Fibroblast of skin of right quadriceps (primary cell): ENCODE measurements at places on chromosomes 7 and 10.

DNA sequence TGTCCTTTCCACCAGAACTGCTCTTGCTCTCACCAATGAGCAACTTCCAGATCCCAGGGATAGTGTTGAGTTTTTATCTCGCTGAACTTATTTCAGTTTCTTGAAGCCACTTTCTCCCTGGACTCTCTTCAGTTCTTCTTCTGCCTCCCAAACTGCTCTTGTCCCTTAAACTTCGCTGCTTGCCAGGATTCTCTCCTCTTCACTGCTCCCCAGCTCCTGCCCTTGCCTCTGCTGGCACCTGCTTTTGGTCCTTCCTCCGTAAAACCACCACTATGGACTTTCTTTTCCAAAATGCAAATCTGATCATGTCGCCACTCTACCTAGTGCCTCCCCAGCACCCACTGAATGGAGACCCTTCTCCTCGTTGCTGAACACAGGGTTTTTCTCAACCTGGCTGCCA is 92.8 kb upstream of the PALS2 start:
- DNase-seq, result no peak

- DNase-seq, result no peak
These were observed 570.8 kb upstream of the MGMT start for GRCh38 chr10:128896116-128896795.

DNA sequence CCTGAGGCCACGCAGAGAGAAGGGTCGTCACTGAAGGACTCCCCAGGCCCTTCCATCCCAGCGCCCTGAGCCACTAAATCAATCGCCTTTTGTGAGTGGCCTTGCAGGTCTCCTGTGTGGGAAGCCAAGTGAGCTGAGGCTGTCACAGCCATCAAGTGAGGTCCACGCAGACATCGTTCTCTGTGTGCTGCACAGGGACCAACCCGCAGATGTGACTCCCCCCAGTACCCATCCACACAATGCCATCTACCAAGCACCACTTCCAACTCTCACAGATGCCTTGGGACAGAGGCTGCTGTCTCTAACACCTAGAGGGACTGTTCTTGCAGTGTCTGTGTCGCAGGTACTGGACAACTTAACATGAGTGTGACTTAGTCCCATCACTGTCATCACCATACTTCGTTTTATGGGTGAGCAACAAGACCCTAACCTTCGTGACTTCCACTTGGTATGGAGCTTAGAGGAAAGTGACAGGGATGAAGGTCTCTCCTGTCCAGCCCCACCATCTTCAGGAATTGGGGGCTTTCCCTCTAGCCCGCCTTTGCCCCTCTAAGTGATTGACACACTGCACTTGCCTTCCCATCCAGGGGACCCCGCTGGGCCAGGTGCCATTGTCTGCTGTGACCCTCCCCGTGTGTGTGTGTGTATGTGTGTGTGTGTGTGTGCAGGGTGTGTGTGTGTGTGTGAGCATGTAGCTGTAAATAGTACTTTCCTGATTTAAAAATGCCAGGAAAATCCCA is 51.4 kb upstream of the TMEM72 start:
- no peak for DNase-seq

- DNase-seq, result no peak
These were observed 10.4 kb upstream of the AOAH start for GRCh38 chr7:36734731-36735130.

GRCh38 chr7:158587162-158588084 is at the start of gene PTPRN2:
TSS of gene PTPRN2 (minus strand) at chr7:158587823.
- peak; percentile 44 for DNase-seq

DNA sequence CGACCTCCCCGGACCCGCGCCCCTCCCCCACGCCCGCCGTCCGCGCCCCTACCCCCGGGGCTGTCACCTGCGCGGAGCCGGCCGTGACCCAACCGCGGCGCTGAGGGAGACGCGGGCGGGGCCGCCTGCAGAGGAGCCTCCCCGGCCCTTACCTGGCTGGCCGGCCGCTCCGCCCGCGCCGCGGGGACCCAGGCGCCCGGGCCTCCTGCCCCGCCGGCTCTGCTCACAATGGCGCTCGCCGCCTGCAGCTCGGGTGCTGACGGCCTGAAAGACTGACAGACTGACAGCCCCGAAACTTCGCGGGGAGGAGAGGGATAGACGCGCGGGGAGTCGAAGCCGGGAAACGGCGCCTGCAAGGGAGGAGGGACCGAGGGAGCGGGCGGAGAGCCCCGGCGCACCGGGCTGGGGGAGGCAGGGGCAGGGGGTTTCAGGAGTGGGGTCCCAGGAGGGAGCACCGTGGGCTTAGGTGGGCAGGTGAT is 393 bp downstream of the ZNF467 start:
- DNase-seq, result no peak

DNA sequence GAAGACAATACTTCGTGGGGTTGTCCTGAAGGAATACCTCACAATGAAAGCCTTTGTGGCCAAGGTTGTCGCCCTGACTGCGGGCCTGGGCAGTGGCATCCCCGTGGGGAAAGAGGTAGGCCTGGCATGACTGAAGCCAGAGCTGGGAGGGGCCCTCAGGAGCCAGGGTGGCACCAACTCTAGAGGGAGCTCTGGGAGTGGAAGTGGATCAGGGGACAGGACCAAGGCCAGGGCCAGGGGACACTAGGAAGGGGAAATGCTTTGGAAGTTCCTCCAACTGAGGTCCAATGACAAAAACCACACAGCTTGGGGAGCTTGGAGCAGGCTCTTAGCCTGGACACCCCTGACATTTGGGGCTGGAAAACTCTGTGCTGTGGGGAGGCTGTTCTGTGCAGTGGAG is 5.8 kb downstream of the CLCN1 start:
- DNase-seq, result no peak

GRCh38 chr7:128081351-128081750 is 50.1 kb upstream of the LRRC4 start:
- no peak for DNase-seq

DNA sequence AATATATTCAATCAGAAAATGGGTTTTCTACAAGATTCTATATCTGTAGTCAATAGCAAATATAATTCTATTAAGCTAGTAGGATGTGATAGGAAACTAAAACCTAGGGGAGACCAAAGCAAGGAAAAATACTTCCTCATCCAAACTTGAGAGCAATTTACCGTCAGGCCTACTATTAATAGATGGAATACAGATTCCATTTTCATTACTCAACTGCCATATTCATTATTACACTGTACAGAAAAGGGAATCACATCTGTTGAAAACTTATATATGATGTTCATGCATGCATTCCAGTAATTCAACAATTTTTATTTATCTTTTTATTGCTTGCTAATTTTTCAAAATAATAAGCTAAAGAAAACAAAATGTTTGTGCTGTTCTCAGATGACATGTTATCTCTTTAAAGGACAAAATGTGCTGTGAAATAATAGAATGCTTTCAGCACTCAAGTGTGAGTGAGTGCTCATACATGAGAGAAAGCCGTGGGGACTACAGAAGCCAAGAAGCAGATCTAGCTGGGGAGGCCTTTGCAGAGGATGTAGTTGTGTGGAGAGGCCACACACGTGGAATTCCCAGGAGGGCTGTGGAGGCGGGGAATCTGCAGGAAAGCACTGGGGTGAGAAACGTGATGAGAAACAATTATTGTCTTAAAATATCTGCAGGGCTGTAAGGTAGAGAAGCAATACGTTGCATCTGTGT is 110.0 kb downstream of the EGFR start:
- DNase-seq, result peak; percentile 88

- DNase-seq, result peak; percentile 18
These were observed 961.5 kb downstream of the KCNMA1 start for GRCh38 chr10:76675951-76676587.

DNA sequence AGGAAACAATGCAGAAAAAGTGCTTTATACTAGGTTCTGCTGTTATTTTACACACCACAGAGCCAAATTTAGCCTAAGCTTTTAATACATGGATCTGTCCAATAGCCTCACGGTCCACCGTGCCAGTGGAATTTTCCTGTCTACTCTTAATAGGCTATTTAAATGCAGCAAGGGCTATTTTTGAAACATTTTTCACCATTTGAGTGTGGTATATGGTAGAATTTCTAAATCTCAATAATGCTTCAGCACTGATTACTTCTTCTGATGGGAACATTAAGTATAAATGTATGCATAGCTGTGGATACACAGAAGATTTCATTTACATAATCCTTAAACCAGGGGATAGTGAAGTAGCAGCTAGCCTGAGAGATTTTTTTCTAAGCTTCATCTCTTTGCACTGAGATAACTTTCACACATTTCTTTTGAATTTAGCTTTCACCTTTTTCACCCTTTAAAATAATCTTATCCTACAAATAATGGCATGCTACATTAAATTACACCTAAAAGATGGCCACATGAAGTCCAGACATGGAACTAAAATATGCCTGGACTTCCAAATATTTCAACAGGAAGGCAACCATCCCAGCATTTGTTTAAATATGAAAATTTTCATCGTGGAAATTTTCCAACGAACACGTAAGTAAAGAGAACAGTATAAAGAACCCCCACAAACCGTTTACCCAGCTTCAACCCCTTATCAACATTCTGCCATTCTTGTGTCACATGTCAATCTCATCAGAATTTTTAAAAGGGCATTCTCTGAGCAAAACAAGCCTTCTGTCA is 45.4 kb downstream of the AMPH start:
- DNase-seq, result no peak

GRCh38 chr7:94649450-94649849 is 6.5 kb downstream of the SGCE start:
- DNase-seq, result peak; percentile 15

DNA sequence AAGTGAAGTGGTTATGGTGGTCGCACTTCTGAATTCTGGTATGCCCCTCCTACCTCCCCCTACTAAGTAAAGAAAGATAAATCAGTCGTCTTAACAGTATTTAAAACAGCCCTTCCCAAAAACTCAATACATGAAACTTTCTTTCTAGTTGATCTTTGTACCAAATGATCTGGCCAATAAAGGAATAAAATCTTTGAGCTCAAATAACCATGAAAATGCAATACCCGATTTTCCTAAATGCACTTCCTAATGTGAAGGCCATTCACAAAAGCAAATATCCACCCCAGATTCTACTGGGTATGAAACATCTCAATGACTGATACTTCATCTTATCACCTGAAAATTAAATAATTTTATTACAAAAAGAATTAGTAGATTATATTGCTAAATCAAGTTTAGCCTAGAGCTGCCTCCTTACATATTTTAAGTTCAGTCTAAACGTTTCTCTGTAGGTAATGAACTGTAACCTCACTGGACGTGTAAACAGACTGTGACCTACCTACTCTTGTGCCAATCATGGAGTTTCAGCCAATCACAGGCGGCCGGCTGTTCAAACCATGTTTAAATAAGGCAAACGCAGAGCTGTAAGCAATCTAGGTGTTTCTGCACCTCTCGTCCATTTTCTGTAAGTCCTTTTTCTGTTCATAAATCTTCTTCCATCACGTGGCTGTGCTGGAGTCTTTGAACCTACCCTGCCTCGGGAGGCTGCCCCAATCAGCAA is 146.9 kb upstream of the AKR1E2 start:
- no peak for DNase-seq

- peak; percentile 90 for DNase-seq
These were observed 50.5 kb upstream of the FOXK1 start for GRCh38 chr7:4631380-4632179.

- DNase-seq, result no peak
These were observed 31.9 kb upstream of the GPR26 start for GRCh38 chr10:123634221-123634620.

DNA sequence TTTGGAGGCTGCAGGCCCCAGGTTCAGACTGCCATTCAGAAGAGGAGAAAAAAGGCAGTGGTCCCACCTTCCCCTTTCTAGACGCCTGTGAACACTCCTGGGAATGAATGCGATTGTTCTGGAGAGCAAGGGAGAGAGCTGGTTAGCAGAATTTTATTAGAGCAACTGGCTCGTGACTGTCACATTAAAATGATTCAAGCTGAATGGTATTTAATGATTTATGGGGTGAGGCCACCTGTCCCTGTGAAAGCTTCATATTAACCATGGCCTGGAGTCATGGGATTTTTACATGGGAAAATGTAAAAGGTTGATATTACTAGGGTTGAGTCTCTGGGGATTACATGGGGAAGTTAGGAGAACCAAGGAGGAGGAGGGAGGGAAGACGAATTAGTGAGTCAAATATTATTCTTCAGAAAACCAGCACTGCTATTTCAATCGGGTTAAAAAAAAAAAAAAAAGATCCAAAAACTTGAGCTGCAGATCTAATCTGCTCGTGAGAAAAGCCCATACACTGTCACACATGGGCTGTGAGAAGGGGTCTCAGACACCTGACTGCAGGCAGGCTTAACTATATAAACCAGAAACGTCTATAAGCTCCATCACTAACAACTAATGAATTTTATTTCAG is 8.3 kb downstream of the CXCL12 start:
- DNase-seq, result no peak

DNA sequence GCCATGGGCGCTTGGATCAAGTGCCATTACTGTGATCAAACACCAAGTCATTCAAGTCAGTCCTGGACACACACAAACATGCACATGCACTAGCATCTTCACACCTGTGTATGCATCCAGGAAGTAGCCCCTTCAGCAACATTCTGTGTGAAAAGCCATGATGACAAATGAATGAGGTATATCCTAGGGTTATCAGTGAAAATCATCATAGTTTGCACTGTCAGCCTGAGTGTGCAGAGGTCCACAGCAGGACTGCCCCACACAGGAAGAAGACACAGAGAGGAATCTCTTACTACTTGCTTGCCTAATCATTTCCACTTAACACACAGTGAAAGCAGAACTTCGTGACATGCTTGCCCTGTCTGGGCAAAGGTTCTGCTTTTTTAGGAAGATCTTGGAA is 184.0 kb upstream of the ADO start:
- DNase-seq, result no peak

DNA sequence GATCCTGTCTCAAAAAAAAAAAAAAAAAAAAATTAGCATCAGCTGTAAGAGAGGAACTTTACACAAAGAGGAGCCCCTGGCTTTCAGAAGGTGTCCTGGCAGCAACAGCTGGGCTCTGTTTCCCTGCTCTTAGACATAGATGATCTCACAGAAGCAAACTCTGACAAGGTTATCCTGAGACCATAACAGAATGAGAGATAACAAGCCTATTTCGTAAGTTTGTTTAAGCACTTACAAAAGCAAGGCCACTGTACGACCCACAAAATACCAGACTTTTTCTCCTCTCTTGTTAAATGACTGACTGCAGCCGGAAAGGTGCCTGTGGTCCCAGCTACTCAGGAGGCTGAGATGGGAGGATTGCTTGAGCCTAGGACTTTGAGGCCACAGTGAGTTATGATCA is 33.3 kb upstream of the OTUD1 start:
- peak; percentile 5 for DNase-seq
